ENCODE measurements at places on chromosomes 13 and 19.

- DNase-seq, result peak; percentile 99
Observed at GRCh38 chr19:49453013-49453756, at the start of gene ALDH16A1. Gene ALDH16A1 (plus strand): TSS chr19:49453225. CDS start chr19:49453332, 107 bp downstream.

GRCh38 chr13:50236898-50237318, 221.7 kb downstream of the KCNRG start:
- DNase-seq, result no peak

DNA sequence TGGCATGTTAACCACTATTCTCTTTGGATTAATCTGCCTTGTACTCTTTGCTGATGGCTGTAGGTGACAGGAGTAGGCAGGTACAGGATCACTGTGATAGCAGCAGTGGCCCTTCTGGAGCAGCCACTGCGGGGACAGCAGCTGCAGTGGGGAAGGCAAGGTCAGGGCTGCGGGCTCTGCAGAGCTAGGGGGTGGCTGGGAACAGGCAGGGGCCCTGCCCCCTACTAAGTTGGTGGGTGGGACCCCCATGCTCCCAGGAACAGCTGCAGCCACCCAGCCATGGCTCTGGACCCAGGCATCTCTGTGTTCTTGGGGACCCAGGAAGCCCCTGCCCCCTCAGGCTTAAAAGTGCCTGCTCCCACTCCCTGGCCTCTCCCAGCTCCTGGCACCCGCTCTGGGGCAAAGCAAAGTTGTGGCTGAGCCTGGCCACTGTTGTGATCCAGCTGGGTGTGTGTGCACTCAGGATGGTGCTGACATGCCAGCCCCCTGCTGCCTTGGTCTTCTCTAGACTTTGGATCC, 302.4 kb downstream of the PCDH20 start:
- DNase-seq, result no peak

- no peak for DNase-seq
Observed at GRCh38 chr13:84399320-84400085, 517.2 kb upstream of the SLITRK1 start.

DNA sequence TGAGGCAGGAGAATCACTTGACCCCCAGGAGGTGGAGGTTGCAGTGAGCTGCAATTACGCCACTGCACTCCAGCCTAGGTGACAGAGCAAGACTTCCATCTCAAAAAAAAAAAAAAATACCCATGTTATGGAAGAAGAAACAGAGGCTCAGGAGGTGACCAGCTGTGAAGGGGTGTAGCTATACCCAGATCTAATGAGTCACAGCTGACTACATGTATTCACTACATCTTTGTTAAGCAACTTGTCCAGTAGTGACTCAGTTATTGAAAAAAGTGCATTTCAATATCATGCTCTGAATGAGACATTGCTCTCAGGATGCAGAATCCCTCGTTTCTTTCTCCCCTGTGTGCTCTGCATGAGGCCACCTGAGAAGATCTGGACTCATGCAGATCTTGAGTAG, 16.1 kb upstream of the SPART start:
- no peak for DNase-seq

DNA sequence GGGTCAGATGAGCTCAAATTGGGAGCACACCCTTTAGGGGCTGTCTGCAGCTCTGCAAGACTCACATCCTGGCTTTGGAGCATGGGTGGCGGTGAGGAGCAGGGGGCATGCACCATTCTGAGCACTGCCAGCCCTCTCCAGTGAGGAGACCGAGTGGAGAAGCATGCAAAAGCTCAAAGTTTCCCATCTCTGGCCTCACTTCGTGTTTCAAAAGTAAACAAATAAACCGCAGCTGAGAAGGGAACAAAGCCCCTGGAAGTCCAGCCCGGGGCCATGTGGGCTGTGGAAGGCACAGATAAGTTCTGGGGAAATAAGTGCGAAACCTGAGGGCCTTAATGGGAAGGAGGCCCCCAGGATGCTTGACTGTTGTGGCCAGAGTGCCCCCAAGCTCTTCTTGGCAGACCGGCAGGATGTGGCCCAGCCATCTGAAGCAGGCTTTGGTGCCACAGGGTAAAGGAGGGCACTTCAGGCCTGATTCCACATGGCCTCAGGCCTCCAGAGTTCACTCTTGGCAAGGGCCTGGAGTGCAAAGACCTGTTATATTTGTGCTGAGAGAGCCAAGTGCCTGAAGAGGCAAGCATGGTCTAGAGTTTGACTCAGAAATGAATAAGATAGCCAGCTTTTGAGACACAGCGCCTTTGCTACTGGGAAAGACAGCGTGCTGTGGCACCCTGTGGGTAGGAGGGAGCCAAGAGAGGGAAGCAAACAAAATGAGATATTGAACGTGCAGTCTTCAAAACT, 1.2 kb downstream of the MEDAG start:
- DNase-seq, result no peak

- DNase-seq, result no peak
Observed at GRCh38 chr13:105084931-105085330, 1450.5 kb downstream of the EFNB2 start.

- DNase-seq, result no peak
Observed at GRCh38 chr13:50715402-50716146, 127.9 kb downstream of the DLEU7 start.

DNA sequence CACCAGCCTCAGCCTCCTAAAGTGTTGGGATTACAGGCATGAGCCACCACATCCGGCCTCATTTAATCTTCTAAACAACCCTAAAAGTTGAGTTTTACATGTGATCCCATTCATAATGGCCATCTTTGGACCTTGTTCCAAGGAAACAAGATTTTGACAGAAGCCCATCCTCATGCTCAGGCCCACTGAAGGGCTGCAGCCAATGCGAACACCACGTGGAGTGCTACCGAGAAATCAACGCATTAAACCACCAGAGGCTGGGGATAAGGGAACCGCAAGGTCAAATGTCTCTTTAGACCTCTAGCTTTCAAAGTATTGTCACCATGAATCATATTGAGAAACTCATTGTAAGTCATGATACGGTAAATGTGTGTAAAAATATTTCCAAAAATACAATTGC, 49.4 kb upstream of the DOCK9 start:
- no peak for DNase-seq

DNA sequence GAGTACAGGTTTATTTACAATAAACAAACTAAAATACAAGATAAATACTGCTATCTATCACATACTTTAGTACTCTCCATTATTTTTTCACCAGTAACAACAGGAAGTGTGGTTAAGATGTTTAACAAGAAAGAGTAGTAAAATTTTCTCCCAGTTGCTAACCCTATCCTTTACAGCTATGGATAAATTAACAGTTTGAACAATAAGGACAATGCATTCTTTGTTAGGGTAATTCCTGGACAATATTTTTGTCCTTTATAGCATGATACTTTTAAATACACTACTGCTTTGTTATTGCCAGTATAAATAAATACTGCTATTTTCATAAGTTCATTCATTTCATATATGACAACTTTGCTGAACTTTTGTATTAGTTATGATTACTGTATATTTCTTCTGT, 630.2 kb upstream of the ATXN8OS start:
- no peak for DNase-seq

DNA sequence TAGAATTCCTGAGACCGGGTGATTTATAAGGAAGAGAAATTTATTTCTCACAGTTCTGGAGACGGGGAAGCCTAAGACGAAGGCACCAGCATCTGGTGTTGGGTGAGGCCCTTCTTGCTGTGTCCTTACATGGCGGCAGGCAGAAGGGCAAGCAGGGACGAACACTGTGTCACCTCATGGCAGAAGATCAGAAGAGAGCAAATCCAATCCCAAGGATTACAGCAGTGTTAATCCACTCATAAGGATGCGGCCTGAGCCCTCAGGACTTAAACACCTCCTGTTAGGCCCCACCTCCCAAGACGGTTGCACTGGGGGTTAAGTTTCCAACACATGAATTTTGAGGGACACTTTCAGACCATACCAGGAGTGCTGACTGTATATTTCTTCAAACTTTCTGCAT, 6.7 kb upstream of the FBL start:
- no peak for DNase-seq

DNA sequence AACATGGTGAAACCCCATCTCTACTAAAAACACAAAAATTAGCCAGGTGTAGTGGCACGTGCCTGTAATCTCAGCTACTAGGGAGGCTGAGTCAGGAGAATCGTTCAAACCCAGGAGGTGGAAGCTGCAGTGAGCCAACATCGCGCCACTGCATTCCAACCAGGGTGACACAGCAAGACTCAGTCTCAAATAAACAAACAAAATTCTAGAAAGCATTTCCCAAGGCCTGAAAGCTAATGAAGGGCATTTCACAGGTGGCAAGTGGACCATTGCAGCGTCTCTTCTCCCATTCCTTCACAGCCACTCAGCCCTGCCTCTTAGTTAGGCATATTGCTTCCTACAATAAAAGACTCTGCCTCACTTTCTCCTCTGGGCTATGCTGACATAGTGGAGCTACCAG, 13.5 kb upstream of the RXFP2 start:
- no peak for DNase-seq

DNA sequence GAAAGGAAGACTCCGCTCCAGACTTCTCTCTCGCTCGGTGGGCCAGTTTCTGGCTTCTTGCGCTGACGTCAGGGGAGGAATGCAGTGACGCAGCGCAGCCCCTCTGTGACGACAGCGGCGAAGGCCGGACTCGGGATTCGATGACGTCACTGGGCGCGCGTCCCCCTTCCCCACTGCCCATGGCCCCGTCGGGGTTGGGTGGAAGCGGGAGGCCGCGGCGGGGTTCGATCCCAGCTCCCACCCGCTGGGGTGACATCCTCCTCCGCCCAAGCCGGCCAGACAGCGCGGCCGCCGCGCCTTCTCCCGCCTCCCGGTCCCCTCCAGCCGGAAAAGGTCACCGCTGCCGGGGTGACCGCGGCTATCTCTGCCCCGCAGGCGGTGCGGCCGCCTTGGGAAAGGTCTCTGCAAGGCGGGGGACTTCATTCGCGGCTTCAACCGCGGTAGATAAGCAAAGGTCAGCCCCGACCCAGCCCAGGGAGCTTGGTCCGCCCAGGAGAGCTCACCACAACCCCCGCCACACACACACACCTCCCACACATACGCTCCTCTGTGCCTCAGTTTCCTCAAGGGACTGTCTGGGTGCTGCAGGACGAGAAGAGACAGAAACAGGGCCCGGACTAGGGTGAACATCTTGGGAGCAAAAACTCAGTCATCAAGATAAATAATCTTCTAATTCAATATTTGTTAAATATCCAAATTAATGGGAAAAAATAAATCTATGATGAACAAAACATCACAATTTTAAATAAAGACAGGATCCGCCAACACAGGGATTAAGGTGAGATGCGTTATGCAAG, 844 bp upstream of the RFX1 start:
- DNase-seq, result no peak

- no peak for DNase-seq
Observed at GRCh38 chr13:113629866-113630265, 28.1 kb downstream of the ATP4B start.

GRCh38 chr13:45615501-45616101, at the start of gene ERICH6B:
Gene ERICH6B (minus strand): TSS chr13:45615739. CDS start chr13:45597005, 18,734 bp downstream.
- DNase-seq, result peak; percentile 70

DNA sequence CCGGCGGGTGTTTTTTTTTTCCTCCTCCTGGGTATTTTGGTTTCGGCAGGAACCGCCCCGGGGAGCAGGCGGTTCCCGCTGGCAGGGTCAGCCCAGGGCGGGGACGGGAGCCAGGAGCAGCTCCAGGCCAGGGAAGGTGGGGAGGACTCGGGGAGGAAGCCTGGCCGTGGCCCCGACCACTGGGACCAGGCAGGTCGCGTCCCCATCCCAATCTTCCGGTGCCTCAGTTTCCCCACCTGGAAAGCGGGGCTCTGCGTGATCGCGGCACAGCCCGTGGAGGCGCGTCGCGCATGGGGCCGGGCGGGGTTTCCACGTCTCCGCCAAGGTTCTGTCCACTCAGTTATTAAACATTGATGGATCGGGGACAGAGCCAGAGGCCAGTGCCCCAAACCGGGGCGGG, 34.8 kb downstream of the IL12RB1 start:
- DNase-seq, result no peak
